ENCODE measurements at places on chromosomes 5 and 9.

- DNase-seq: no peak
These were observed 142.9 kb upstream of the GRAMD2B start for GRCh38 chr5:126280343-126280742.

DNA sequence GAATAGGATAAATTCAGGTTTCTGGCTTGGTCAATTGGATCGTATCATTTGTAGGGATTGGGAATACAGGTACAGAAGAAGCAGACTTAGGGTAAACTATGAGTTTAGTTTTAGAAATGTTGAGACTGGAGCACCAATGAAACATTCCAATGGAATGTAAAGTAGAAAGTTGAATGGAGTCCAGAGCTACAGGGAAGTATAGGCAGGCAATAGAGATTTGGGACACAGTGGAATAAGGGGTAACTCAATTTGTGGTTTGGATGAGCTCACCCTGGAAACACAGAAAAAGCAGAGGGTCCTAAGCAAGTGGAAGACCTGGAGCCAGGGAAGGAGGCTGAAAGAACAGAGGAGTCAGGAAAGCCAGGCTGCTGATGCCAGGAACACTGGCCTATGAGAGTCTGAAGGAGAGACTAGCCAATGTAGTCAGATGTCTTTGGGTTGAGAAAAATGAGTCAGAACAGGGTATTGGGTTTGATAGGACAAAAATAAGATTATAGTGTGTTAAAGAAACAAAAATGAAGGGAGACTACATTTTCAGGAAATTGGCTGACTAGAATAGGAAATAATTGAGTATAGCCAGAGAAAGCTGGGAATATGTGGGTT lies 72.8 kb downstream of the STARD4 start:
- no peak for DNase-seq

DNA sequence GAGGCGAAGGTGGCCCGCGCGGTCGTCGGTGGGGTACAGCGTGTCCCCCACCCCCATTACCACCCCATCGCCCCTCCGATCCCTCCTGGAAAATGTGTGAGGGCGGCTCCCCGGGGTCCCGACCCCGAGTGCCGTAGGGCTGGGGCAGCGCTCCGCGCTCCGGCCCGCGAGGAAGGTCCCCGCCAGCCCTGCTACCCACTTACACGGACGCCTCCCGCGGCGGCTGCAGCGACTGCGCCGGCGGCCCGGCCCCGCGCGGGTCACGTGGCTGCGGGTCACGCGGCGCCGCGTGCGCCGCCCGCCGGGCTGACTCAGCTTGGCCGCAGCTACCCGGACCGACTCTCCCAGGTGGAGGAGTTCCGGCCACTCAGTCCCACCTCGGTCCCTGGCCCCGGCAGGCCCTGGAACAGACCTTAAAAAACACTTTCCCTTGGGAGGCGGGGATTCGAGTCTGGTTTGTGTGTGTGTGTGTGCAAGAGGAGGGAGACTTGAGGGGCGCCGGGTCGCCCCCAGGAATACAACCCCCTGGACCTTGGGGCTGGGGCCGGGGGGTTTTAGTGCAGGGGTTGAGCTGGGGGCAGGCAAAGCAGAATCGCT lies at the start of gene GNPDA1:
GNPDA1 (minus strand) TSS at position 236 of the 597 bp plus-strand sequence. CDS start 992 bp downstream, outside the sequence.
- DNase-seq: peak; percentile 69

GRCh38 chr9:70389621-70390266 lies 24.7 kb downstream of the KLF9 start:
- no peak for DNase-seq

DNA sequence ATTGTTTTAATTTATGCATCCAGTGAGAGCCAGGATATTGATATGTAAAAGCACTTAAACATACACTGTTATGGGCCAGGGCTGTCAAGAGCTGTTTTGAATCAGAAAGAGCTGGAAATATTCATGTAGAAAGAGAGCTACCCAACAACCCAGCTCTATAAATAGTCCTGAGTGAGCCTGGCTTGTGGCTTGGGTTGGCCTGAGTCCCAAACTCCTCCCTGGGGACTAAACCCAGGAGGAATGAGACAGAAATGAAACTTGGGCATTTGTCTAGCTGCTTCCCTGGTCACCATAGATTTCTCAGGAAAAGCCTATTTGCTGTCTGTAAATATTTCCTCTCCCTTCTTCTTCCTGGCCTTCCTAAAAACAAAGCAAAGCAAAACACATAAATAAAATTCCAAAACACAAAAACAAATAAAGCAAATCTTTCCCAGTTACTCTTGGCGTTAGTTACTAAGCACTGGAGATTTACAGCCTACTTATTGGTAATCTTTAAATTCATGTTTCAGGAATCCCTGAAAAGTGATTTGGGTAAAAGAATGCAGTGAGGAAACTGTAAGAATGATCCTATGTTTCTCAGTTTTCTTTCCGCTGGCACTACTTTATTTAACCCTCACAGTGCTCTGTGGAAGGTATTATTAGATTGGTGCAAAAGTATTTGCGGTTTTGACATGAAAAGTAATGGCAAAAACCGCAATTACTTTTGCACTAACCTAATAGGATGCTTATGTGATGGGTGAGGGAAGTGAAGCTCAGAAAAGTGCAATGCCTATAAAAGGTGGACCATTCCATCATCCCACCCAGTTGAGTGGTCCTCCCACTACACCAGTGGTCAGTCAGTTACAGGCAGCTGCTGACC lies 111.8 kb downstream of the CARTPT start:
- DNase-seq: no peak

GRCh38 chr5:154194345-154195329 lies 4.1 kb downstream of the GALNT10 start:
- DNase-seq: no peak

GRCh38 chr5:29697278-29697677 lies 1496.2 kb upstream of the CDH6 start:
- no peak for DNase-seq

DNA sequence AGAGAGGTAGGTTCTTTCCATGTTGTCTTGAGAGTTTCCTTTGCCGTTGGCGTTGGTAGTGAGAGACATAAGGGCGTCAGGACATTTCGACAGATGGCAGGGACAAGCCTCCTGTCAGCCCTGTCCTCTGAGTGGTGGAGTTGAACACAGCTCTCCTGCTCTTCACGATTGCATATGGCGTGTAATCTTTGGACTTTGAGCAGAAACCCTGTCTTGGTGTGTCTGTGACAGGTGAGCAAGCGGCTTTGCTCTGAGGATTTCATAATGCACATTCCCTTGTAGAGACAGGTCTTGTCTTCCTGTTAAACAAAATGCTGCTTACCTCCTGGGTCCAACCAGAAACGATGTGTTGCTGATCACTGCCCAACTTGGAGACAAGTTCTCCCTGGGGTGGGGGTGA lies 146.5 kb downstream of the NXNL2 start:
- DNase-seq: no peak

- no peak for DNase-seq
These were observed 235.3 kb downstream of the KCTD16 start for GRCh38 chr5:144405991-144406390.

DNA sequence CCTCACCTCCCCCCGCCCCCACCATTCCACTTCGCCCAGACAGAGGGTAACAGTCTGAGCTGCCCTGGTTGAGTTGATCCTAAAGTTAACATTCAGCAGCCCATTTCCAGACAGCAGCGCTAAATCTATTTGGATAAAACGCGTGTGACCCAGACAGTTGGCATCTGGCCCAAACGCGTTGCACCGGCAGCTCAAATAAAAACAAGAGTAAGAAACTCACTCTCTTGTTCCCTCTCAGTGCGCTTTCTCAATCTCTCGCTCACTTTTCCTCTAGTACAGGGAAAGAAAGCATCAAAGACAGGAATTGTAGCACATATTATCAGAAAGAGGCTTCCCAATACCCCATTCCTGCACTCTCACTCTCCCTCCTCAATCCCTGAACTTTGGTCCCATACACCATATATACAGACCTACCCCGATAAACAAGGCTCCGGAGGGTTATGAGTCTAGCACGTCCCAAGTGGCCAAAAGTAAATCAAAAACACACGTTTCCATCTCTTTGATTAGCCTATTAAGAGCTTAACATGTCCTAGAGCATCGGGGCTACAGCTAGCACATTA lies 1.3 kb downstream of the ADAMTS6 start:
- DNase-seq: no peak

DNA sequence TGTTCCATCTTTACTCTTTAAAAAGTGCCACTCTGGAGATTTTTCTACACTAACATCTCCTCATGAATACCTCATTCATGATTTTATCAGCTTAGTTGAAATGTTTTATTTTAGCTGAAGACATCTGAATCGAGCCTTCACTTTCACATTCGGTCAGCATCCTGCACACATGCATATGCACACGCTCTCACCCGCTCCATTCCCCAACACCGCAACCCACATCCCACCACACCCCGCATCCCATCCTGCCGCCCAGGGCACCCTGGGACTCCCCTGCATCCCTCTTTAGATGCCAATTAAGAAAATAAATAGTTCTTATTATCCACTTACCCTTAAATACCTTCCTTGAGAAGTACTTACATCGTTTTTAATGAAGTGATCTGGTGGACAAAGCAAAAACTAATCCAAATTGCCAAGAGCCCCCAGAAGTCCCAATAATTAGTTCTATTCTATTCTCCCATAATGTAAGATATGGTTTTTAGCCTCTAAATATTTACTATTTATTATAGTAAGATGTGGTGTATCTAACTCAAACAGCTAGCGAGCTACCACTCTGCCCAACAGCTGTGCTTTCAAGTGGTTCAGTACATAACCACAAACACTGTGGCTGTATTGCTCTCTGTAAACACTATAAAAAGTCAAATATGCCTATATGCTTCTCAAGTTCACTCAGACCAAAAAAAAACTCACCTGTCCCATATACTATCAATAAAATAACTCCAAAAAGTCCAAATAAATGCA lies 38.2 kb downstream of the GZMK start:
- peak; percentile 50 for DNase-seq

- DNase-seq: no peak
These were observed 15.1 kb downstream of the CFAP77 start for GRCh38 chr9:132424857-132425674.

- no peak for DNase-seq
These were observed 203.0 kb downstream of the SPATA31A6 start for GRCh38 chr9:42386477-42386876.

GRCh38 chr9:99074902-99075245 lies 30.0 kb upstream of the TGFBR1 start:
- DNase-seq: no peak

DNA sequence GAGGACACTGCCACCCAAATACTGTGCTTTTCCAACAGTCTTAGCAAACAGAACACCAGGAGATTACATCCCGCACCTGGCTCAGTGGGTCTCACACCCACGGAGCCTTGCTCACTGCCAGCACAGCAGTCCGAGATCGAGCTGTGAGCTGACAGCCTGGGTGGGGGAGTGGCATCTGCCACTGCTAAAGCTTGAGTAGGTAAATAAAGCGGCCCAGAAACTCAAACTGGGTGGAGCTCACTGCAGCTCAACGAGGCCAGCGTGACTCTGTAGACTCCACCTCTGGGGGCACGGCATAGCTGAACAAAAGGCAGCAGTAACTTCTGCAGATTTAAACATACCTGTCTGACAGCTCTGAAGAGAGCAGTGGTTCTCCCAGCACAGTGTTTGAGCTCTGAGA lies 28.8 kb downstream of the EPB41L4A start:
- no peak for DNase-seq

GRCh38 chr9:98861781-98862504 lies 54.5 kb downstream of the GALNT12 start:
- DNase-seq: no peak

GRCh38 chr9:99515895-99516656 lies 294.0 kb downstream of the SEC61B start:
- DNase-seq: no peak

- DNase-seq: no peak
These were observed 36.7 kb upstream of the ORM1 start for GRCh38 chr9:114286146-114286679.

DNA sequence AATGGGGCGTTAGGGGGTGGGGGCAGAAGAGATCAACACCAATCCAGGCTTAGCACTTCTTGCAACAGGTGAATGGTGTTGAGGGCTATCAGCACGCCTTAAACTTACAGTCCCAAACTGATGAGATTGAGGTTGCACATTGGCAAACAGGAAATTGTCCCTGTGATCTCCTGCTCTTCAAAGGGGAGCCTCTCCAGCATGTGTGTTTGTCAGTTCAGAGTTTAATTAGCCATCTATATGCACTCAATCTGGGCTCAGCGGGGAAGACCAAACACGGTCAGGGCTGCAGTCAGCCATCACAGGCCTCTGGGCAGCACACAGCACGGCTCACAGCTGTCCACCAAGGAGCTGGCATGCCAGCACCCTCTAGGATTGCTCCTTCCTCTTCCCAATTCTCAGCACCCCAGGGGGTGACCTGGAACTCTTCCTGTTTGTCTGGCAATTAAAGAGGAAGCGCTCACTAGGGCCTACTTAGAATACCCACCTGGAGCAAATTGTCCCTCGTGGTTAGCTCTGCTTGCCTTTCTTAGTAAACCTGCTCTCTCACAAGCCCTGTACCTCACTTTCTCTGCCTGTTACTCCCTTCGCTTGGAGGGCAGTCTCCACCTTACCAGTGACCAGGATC lies 217.4 kb downstream of the SLIT3 start:
- DNase-seq: no peak

- DNase-seq: no peak
These were observed 108.5 kb downstream of the MTREX start for GRCh38 chr5:55416306-55416705.

DNA sequence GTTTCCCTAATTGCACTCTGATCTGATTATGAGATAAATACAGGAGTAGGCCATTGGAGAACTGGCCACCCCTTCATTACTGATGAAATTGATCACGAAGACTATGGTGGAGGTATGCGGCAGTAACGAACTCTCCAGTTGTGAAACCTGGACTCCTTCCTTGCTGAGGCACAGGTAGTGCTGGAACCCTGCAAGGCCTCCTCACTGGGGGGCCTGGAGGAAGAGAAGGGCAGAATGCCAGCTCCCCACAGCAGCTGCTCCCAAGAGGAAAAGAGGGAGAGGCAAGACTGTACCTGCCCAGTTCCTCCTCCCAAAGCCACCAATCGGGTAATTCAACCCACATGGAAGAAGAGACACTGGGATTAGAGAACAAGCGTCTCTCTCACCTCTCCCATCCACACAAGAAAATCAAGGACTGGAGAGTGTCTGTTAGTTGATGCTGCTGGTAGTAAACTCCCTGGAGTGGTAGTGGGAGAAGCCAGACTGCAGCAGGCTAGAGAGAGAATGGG lies 19.1 kb upstream of the TRIO start:
- DNase-seq: no peak

- DNase-seq: no peak
These were observed 135.8 kb downstream of the TRIM36 start for GRCh38 chr5:115033861-115034260.

DNA sequence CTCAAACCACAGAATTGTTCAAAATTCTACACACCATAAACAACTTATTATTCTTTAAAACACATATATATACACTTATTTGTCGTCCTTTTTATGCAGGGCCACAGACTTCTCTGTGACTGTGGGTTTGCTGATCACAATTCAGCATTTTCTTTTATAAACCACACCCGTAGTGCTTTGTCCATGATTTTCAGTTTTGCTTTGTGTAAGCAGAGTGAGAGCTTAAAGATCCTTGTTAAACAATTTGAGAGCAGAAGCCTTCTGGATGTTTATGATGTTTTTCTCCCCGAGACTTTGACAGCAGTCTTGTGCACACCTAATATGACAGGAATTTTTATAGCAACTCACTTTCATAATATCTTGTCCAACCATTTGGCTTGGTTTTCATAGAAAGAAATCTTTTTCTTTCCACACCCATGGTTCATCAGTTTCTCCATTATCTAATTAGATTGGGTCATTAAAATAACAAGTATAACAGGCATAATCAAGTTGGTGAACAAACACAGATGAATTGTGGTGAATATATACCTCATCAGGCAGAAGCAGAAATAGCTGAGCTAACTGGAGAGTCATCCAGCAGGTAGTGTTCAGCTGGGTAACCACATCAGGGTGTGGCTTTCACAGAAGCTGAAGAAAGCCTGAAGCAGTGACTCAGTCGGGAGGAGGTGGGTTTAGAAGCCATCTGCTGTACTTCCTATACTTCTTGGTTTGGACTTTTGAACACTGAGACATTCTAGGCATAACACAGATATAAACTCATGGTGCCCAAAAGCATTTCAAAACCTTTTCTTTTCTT lies 232.8 kb downstream of the DOCK8 start:
- DNase-seq: peak; percentile 38
